ENCODE measurements at places on chromosomes 16 and 17.

DNA sequence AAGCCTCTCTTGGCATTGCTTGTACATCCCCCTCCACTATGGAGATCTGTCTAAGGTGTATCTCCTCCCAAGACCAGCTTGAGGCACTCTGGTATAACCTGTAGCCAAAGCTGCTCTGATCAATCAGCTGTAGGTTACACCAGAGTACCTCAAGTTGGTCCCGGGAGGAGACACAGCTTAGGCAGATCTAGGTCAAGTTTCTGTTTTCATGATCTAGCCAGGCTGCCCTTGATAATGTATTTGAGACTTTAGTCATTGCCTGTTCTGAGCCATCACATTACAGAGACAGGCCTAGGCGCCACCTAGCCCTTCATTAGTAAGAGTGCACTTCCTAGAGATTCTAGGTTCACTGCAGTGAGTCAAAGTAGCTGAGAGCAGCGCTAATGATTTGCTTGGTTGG is 31.4 kb downstream of the ASGR1 start:
- DNase-seq: no peak

- DNase-seq: no peak
These were observed 38.7 kb upstream of the RHBDL3 start for GRCh38 chr17:32226886-32227285.

DNA sequence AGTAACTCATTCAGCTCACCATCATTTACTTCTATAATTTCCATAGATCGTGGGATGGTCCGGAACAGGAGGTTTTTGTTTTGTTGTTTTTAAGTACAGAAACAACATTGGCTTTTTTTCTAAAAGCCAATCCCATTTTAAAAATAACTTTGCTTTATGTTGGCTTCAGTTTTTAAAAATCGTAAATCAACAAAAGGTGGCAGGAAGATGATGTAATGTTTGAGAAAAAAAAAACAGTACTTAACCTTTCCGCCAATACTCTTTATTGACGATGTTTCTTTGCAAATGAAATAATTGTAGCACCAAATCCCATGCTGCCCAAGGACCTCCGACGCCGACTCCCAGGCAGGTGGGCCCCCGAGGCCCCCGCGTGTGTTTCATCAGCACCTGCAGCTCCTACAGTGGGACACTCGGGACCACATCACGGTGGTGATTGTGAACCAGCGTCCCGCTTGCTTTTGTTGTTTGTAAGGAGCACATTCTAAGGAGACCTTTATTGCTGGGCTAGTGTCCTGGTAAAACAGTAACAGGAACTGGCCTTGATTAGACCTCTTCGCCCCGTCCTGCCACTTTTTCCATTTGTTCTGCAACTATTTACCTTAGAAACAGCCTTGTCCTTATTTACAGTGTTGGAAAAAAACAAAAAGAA is 140.2 kb upstream of the CHMP6 start:
- DNase-seq: no peak

- DNase-seq: no peak
These were observed 74.9 kb downstream of the LITAF start for GRCh38 chr16:11511801-11512200.

DNA sequence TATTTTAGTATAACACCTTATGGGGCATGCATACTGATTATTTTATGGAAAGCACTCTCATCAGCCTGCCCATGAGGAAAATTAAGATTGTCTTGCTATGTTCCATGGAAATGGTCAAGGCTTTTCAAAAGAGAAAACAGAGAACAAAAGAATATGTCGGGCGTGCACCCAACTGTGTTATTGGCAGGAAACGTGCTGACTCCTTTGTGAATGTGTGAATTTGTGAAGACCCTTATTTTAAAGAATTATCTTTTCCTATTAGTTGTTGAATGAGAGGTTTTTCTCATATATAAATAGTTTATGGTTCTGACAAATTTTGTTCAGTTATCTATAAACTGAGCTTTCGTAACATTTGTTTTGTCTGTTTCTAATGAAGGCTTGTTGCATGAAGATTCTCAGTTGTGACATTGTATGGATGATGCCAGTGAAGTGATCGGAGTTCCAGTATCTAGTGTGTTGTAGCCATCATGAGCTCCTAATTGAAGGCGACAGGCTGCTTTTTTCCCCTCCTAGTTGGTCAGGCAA is 180.0 kb downstream of the BCAS3 start:
- DNase-seq: no peak

GRCh38 chr16:14308368-14308723 is 237.2 kb downstream of the MRTFB start:
- no peak for DNase-seq

DNA sequence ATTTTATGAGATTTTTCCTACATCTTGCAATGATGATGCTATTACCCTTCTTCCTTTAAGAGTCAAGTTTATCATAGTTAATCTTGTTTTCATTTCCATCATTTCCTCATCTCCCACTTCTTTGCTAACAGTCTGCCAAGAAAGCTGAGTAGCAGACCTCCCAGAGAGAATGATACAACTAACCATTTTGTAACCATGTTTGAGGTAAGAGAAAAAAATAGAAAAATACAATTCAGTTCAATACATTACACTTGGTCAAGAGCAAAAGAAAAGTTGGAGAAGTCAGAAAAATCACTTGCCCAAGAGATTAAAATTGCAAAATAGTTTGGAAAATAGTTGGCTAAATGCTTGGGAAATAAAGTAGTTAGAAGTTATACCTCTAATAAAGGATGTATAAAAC is 154.4 kb downstream of the ABCA8 start:
- no peak for DNase-seq

DNA sequence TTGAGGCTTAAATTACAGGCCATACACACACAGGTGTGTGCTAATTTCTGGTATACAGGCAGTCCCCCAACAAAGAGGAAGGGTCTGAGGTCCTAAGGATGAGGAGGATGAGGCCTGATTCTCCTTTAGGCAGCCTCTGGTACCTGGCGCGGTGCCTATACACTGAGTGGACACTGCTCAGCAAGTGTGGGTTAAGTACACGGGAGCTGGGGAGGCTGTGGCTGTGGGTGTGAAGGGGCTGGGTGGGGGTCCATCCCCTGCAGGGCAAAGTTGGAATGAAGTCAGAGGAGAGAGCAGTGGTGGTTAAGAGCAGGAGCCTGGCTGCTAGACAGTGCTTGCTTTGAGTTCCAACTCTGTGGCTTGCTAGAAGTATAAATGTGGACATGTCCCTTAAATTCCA is 10.9 kb downstream of the MRM1 start:
- DNase-seq: no peak

DNA sequence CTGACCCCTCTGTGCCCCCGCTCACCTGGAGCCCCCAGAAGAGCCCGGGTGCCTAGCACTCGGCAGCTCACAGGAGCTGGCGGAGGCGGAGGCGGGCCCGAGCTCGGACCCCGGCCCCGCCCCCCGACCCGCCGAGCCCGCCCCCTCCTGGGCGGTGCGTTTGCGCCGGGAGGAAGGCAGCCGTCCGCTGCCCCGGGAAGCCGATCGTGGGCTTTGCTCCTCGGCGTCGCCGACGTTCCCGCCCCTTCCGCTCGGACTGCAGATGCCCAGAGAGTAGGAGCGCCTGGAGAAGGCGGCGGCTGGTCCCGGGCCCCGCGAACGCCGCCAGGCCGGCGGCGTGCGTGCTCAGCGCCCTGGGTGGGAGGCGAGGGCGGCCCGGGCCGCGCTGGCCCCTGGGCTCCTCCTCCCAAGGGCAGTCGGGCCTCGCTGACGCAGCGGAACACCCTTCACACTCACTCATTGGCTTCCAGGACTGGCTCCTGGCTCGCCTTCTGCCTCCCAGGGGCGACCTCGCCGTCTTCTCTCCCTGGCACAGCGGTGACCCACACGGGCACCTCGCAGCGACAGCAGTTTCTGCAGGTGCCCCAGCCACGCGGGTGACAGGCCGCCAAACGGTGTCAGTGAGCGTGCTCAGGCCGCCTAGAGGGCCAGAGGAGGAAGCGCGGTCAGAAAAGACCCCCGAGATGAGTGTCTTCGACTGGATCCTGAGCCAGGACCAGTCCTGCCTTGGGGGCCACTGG is at the start of gene PLSCR3:
PLSCR3 (minus strand) TSS at position 74 of the 740 bp plus-strand sequence. CDS start 415 bp downstream, outside the sequence.
- DNase-seq: peak; percentile 94

GRCh38 chr17:50550661-50551432 is 3.9 kb downstream of the SPATA20 start:
- peak; percentile 84 for DNase-seq
